ENCODE measurements at places on chromosomes 2 and 18.

DNA sequence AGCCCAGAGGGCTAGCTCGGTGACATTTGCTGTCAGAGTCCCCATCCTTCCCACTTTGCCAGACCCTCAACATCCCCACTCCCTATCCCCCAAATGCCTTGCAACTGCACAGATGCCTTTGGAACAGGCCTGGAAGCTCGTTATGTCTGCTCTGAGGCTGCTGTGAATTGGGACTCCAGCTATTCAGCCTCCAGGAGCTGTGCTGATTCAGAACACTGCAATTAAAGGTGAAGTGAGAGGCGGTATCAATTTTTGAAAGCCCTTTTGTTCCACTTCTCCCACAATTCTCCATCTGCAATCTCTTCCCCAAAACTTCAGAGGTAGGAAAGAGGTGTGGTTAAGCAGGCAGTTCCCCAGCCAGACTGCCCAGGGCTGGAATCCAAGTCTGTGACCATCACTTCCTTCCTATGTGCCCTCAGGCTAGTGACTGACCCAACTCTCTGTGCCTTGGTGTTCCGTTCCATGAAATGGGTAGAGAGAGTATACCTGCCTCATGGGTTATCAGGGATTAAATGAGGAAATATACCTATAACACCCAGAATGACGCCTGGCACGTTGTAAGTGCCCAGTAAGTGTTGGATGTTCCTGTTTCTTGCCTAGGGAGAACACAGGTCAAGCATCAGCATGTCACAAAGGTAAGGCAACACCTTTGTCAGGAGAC lies 17.5 kb downstream of the NOSTRIN start:
- DNase-seq, result no peak

DNA sequence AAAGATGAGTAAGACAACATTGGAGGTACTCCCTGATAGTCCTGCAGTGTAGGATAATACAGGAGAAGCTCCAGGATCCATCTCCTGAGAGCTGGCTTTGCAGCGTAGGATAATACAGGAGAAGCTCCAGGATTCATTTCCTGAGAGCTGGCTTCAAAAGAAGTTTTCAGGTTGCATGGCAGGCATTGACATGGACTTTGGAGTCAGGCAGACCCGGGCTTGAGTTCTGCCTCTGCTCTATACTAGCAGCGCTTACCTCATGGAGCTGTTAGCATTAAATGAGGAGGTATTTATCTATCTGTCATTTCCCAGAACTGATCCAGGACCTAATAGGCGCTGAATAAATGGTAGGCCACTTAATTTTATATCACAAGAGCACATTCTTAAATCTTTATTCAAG lies 97.8 kb downstream of the FMNL2 start:
- no peak for DNase-seq

DNA sequence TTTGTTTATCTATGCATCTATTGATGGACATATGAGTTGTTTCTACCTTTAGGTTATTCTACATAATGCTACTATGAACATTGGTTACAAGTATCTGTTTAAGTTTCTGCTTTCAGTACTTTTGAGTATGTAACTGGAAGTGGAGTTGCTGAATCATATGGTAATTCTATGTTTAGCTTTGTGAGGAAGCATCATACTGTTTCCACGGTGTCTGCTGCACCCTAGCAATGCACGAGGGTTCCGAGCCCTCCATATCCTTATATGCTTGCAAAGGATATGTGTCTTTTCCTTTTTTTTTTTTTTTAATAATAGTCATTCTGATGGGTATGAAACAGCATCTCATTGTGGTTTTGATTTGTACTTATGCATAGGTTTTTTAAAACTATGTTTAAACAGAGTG lies 83.7 kb downstream of the FMNL2 start:
- no peak for DNase-seq

DNA sequence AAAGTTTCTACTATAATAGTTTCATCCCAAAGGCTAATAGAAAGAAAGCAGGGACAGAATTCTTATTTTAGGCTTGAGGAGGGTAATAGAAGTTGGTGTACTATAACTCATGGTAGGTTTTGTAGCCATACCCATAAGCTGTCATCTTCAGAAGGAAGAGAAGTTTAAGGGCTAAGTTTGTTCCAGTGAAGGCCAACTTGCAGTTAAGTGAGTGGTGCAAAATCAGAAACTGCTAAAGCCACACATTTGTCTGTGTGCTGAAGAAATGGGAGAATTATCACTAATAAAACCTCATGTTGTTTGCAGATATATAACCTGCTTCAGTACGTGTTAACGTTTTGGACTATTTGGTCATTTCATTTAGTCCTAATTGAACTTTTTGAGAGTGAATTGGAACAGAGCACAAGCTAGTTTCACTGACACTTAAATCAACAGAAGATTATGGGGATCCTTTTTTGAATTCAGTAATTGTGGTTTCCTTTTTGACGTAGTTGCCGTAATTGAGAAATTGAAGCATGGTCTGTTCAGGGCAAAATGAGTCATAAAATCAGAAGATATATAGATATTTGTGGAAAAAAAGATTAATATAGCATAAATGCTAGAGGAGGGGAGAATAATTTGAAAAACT lies 69.1 kb downstream of the PHLPP1 start:
- DNase-seq, result no peak

DNA sequence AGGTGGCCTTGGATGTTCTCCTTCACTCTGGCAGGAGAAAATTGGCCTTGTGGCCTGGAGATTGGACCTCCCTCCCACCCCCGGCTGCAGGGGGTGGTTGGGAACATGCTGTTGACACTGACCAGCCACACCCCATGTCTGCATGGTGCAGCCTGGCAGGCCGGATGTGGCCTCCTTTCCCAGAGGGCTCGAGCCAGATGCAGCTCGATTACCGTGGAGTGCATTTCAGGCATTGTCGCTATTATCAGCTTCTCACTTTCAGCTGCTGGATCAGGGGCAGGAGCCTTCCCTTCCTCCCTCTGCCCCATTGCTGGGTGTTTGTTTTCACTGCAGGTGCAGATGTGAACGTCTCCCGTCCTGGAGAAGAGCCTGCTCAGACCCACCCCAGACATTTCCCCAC lies 211.0 kb upstream of the SIX2 start:
- no peak for DNase-seq

DNA sequence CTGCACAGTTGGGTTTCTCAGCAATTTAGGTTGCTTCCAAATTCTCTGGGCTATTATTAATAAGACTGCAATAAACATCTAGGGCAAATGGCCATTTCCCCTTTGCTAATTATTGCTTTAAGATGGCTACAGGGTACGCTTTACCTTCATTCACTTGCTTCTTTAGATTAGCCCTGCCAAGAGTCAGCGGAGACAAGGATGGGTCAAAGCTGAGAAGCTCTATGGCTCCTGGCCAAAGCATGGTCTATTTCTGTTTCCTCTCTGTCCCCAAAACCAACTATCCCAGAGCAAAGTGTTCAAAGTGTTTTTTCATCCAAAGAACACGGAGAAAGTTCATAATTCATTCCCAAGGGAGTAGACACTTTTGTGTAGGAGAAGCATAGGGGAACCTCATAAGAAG lies 75.2 kb upstream of the NFU1 start:
- DNase-seq, result no peak

GRCh38 chr2:169540146-169540545 lies 30.6 kb downstream of the KLHL41 start:
- no peak for DNase-seq

DNA sequence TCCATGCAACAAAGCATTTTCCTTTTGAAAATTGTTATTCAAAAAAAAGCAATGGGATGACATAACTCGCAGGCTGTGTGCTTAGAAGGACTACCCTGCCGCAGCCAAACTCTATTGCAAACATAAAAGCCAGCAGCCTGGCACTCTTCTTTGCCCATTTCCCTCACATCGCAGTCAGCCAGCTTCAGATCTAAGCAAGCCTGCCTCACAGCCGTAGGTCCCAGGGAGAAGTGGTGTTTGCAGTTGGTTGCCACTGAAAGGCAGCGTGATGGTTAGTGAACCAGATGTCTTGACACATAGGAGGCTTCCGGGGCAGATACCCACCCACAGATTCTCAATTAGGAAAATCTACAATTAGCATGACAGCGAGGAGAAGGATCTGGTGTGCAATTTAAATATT lies 655.2 kb downstream of the RNF144A start:
- DNase-seq, result no peak

DNA sequence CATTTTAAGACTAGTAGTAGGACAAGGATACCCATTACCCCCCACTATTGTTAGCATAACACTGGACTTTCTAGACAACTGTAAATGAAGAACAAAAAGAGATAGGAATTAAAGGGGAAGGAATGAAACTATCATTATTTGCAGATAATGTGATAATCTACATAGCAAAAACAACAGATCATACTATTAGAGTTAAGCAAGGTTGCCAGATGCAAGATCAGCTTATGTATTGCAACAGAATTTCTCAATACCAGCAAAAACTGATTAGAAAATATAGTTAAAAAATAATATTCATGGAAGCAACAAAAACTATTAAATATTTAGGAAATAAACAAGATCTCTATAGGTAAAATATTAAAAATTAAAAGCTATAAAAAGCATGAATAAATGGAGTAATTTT lies 194.4 kb upstream of the SPRED2 start:
- DNase-seq, result no peak

- no peak for DNase-seq
Observed at GRCh38 chr18:37864122-37864521, 298.5 kb upstream of the CELF4 start.

DNA sequence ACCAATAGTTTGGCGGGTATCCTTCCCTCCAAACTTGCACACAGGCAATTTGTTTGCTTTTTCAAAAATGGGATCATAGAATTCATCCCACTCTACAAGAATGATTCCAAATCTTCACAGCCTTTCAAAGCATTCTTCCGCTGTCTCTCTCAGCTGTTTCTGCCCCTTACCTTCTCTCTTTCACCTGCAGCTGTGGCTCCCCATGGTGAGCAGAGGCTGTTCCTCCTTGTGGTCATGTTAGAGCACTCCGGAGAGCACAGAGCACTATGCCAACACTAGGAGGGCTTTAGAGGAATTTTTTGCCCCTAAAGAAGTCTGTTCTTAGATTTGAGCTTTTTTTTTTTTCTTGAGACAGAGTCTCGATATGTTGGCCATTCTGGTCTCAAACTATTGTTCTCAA lies 30.4 kb downstream of the MTHFD2 start:
- DNase-seq, result peak; percentile 25

DNA sequence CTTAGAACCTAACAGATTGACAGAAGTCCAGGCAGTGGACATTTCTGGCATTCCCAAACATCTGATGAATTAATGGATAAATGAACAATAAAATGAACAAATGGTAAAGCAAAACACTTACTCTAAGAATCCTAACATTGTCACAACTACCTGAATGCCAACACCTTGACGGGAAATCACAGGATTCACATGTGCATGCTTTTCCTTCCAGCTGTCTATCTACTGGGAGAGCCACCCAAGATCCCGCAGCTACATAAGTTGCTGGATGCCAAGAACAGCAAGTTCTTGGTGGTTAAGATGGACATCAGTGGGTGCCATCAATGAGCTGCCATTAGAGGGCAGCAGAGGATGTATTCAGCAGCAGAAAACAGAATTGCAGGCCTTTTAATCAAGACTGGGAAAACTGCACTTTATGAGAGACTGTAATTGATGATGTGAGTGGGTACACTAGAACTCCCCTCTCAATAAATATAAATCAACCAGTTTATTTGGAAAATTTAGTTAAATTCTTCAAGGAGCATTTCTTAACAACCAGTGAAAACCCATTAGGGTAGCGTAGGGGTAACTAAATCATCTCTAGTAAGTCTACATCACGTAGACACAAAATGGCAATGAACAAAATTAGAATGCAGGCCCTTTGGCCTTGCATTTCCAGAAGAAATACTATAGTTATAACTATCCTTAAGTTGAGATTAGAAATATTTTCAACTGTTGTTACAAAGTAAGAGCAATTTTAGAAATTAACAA lies 45.6 kb downstream of the SESTD1 start:
- peak; percentile 38 for DNase-seq

DNA sequence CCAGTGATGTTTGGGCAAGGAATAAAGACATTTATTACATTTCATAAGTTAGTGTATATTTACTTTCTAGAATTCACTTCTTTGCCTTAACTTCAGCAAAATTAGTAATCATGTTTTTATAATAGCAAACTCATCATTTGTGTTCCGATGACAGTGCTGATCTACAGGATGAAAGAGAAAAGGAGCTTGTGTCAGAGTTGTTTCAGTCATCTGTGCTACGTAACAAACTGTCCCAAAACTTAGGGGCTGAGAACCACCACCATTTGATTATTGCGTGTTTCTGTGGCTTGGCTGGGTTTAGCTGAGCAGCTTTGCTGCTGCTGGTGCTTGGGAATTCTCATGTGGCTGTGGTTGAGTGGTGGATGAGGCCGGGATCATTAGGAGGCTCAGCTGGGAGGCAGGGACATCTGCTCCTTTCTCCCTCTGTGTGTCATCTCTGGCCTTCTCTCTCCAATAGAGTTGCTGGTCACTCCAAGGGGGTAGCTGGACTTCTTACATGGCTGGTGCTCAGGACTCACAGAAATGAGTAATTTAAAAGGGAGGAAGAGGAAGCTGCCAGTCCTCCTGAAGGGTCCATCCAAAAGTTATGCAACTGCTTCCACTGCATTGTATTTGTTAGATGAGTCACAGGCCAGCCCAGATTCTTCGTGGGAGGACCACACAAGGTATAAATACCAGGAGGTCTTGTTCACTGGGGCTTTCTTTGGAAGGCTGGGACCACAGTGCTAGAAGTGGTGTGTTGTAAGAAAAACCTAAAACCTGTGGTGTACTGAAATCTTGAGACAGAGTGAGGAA lies 43.4 kb upstream of the HAAO start:
- DNase-seq, result no peak

GRCh38 chr2:11169333-11169732 lies 14.1 kb downstream of the SLC66A3 start:
- no peak for DNase-seq

DNA sequence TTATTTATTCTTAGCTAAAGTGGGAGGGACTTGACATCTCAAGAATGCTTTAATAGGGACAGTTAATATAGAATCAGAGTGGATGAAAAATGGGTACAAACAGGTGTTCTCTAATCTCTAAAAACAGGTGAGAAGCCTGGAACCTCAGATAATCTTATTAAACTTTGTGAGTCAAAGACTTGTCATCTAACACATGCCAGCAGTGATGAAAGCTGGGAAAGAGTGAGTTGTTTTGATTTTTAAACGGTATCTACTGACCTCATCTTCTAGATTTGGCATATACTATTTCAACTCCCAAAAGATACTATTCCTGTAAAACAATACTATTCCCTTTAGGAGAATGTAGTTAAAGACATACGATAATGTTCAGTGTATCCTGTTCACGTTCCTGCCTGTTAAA lies 103.4 kb downstream of the CCDC141 start:
- DNase-seq, result no peak

DNA sequence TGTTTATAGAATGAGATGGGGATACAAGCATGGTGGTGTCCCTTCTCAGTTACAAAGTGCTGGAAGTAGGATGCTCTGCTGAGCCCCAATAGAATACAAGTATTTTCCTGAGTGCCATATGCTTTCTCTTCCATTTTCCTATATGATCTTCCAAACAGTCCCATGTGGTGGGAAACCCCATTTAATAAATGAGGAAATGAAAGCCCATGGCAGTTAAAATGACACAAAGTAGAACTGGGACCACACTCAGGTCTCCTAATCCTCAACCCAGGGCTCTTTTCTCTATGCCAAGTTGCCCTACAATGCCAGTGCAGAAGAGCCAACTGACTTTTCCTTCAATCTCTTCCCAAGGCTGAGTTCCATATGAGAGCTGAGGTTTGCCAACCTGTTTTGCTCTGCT lies 210.2 kb upstream of the FBXO11 start:
- DNase-seq, result no peak

Measured in iPS DF 19.7 (cell line).